A549 treated with AZD2906 at 1 μM for 4 hours (cell line): ENCODE measurements at places on chromosomes 16 and 17. TPM values are rescaled to one million over a fixed set of nuclear protein-coding genes. Genes with fewer than 3 reads are reported as not detected.

Gene SLFN14
- total RNA-seq: not detected in 5 replicates

Gene TBC1D3G
- not detected in 5 replicates for total RNA-seq

Gene LHX1
- total RNA-seq: 0.68 to 1.3 TPM (median 1.2 TPM) in 5 replicates

Gene CHRNE
- 0.05 to 0.14 TPM (median 0.11 TPM) in 4 of 5 replicates, not detected in the other for total RNA-seq

Gene DBNDD1
- total RNA-seq: 49.9 to 66.7 TPM (median 63.5 TPM) in 5 replicates

Gene CCDC200
- not detected in 5 replicates for total RNA-seq
